ENCODE measurements at places on chromosomes 13 and 19. TPM values are rescaled to one million over a fixed set of nuclear protein-coding genes. Genes with fewer than 3 reads are reported as not detected.

Gene LRP3
- 52.9 TPM for total RNA-seq

Gene ZNF430
- 1.5 TPM for total RNA-seq

Gene ADGRE3
- not detected for total RNA-seq

Gene SMAD9
- total RNA-seq, result 0.06 TPM

Gene ASF1B
- 28.1 TPM for total RNA-seq

Gene TEX26
- not detected for total RNA-seq

Gene WDR87
- total RNA-seq, result not detected

Gene TLE6
- 4.5 TPM for total RNA-seq

Gene ZNF136
- total RNA-seq, result 1.5 TPM

Gene SYDE1
- total RNA-seq, result 14.1 TPM

Gene LILRA5
- not detected for total RNA-seq

Gene OVOL3
- not detected for total RNA-seq

Gene CLIP3
- total RNA-seq, result 0.73 TPM

Gene LILRB2
- 0.06 TPM for total RNA-seq

Gene DNAJB1
- 240 TPM for total RNA-seq

Gene PRR36
- 0.30 TPM for total RNA-seq

Gene NPAS1
- total RNA-seq, result 5.8 TPM

Gene NKPD1
- 0.56 TPM for total RNA-seq

Gene LTBP4
- total RNA-seq, result 57.2 TPM

Gene NFKBIB
- total RNA-seq, result 59.1 TPM

Gene ZNF69
- total RNA-seq, result not detected

Gene ZNF491
- total RNA-seq, result not detected

Data from A549 treated with dexamethasone at 1 μM for 4 hours (cell line).